ENCODE measurements at places on chromosomes 13 and 19.
A peak's percentile ranks its signal among the peaks of the same experiment; 100 is the strongest.

DNA sequence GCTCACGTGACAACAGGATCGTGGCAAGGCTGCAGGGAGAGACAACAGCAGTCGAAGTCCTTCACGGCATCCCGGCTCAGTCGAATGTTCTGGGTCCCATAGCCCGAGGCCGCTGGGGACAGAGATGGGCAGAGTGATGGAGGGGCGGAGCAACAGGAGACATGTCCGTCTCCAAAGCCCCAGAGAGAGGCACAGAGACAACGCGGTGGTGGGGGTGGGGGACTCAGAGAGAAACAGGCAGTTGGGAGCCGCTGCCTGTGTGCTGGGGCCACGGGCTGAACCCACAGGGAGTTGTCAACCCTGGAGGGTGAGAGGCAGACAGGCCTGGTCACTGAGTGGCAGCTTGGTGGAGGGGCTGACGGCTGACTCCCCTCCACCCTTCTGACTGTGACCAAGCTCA, 20.4 kb downstream of the NOSIP start:
- no peak for DNase-seq

GRCh38 chr19:51503286-51503817, 1.8 kb upstream of the SIGLEC12 start:
- no peak for DNase-seq

DNA sequence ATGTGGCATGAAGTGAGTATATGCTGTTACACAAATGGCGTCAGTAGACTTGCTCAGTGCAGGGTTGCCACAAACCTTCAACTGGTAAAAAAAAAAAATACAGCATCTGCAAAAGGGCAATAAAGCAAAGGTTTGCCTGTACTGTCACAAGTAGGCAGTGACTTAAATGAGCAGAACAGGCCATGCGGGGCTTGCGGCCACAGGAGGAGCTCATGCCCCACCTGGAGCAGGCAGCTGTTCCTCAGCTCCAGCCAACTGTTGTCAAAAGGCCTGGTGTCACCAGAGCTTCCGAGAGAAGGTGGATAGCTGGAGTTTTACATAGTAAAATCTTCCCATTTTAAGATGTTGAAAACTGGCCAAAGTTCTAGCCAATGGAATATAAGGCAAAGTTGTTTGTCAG, 7.7 kb downstream of the ATP7B start:
- DNase-seq, result no peak

DNA sequence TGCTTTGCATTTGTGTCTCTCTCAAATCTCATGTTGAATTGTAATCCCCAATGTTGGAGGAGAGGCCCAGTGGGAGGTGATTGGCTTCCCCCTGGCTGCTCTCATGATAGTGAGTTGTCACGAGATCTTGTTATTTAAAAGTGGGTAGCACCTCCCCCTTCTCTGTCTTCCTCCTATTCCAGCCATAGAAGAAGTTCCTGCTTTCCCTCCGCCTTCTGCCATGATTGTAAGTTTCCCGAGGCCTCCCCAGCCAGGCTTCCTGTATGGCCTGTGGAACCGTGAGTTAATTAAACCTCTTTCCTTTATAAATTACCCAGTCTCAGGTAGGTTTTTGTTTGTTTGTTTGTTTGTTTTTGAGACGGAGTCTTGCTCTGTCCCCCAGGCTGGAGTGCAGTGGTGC, 3.8 kb downstream of the LILRA4 start:
- no peak for DNase-seq

- no peak for DNase-seq
Observed at GRCh38 chr19:343451-343931, 1.1 kb downstream of the MIER2 start.

- no peak for DNase-seq
Observed at GRCh38 chr13:98664047-98664446, 87.1 kb upstream of the STK24 start.

GRCh38 chr19:5403968-5404640, 51.1 kb upstream of the ZNRF4 start:
- peak; percentile 62 for DNase-seq

- no peak for DNase-seq
Observed at GRCh38 chr19:43936188-43936587, 1.1 kb upstream of the ZNF45 start.

- DNase-seq, result no peak
Observed at GRCh38 chr13:112990783-112991182, 21.8 kb downstream of the MCF2L start.

DNA sequence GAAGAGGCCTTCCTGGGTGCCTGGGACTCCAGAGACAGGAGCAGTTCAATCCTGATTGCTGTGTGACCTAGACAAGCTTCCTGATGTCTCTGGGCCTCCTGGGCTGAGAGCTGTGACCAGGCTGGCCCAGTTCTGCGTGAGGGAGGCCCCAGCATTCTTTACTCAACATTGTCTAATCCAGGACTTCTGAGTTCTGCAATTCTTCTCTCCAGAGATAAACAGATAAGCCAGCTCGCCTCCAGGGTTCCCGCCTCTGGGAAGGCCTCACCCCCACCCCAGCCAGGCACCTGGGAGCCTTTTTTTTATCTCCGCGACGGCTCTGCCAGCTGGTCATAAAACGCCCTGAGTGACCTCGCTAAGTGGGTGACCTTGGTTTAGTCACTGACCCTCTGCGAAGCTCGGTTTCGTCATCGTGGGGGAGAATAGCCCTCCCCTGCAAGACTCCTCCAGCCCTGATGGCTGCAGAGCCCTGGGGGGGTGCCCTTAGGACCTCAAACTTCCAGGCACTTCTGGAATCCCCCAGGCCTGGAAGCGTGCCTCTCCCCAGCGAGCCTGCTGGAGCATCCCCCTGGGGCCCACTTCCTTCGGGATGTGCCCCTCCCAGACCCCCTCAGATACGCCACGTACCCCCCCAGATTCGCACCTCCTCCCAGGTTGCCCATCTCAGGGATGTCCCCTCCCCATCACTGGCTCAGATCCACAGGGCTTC, 1.9 kb downstream of the SULT2B1 start:
- no peak for DNase-seq

DNA sequence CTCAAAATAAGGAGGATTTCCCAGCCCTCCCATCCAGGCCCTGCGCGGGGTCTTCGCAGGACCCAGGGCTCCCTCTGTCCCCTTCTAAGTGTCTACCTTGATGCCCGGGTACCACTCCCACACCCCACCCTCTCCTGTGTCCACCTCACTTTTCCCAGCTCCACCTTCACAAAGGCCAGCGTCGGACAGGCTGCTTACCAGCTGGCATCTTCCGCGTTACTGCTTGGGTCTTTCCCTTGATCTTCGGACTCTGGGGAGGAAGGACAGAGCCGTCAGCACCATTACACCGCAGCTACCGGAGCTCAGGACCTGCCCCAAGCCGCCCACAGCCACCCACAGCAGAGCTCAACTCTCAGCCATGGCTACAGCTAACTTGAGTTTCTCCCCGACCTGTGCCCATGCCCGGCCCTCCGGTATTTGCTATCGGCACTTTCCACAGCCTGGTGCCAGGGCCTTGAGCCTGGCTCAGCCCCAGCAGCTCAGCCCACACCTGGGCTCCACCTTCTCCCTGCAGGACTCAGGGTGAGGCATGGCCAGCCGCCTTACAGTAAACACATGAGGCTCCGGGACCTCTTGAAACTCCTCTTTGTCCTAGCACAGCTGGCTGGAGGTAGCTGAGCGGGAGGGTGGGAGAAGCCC, 3.8 kb downstream of the C13orf46 start:
- DNase-seq, result no peak

GRCh38 chr13:107874456-107874855, 340.9 kb downstream of the LIG4 start:
- DNase-seq, result no peak

GRCh38 chr13:36919833-36920615, at the start of gene SMAD9:
SMAD9 (minus strand) TSS chr13:36920238; CDS start chr13:36879689, 40,549 bp downstream.
- DNase-seq, result no peak

DNA sequence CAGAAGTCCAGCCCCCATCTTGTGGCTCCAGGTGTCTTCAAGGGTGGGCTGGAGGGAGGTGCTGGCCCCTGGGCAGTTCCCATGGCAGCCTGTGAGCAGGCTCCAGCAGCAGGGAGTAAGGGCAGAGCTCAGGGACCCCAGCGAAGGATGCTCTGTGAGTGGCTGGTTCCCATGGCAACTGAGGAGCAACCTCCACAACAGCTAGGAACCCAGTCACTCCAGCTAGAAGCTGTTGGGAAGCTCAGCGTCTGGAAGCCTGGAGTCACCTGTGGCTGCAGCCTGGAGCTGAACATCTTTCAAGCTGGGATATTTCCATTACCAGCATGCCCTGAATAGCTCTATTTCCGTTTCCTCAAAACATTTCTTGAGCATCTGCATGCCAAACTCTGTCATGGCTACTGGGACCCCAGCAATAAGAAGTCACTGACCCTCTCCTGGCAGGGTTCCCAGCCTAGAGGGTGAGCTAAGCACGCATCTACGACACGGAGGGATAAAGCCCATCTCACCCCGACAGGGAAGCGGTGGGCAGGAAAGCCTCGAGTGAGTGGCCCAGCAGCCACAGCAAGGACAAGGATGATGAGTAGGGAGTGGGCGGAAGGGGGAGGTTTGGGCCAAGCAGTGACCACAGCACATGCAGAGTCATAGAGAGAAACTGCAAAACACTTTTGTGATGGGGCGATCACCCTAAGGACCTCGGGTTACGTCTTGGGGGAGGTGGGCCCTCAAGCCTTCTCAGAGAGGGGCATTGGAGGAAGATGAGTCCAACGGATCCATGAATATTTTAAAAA, 52.6 kb downstream of the ALOX5AP start:
- DNase-seq, result no peak

GRCh38 chr13:29438769-29439168, 156.7 kb downstream of the SLC7A1 start:
- DNase-seq, result no peak

DNA sequence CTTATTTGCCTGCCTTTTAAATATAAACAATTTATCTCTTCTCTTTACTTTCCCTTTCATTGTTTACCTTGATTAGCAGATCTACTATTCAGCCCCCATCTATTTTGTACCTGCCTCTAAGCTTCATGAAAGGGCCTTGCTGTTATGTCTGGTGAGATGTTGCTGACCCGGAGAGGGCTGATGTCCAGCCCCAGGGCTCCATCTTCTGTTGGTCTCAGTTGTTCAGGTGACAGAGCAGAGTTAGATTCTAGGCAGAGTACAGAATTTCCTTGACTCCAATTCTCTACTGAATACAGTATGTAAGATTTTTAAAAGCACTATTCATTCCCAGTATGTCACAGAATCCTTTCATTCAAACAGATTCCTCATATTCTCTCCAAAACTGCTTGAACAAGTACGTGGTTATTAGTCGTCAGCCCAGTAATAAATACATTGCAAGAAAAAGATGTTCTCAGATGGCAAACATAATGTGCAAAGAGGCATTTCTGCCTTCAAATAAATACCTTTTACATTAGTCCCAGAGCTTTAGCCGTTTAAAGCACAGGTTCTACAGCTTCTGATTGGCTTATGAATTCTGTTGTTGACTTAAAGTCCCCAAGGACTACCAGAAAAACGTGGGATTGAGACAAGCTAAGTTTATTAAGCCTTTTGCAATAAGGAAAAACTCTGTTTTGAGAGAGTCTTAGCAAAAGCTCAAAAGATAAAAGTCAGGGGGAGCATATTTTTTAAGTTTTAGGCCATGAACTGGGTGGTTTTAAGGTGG, 159.1 kb downstream of the GPC5 start:
- no peak for DNase-seq

GRCh38 chr13:71374471-71375049, 492.4 kb downstream of the DACH1 start:
- DNase-seq, result peak; percentile 72

DNA sequence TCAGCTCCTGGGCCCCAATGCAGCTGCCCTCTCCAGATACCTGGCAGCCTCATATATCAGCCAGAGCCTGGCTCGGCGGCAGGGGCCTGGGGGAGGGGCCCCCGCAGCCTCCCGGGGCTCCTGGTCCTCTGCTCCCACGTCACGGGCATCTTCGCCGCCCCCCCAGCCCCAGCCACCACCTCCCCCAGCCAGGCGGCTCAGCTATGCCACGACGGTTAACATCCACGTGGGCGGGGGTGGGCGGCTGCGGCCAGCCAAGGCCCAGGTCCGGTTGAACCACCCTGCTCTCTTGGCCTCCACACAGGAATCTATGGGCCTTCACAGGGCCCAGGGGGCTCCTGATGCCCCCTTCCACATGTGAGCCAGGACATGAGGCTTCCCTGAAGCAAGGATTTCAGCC, 10.8 kb downstream of the RPS16 start:
- DNase-seq, result no peak

DNA sequence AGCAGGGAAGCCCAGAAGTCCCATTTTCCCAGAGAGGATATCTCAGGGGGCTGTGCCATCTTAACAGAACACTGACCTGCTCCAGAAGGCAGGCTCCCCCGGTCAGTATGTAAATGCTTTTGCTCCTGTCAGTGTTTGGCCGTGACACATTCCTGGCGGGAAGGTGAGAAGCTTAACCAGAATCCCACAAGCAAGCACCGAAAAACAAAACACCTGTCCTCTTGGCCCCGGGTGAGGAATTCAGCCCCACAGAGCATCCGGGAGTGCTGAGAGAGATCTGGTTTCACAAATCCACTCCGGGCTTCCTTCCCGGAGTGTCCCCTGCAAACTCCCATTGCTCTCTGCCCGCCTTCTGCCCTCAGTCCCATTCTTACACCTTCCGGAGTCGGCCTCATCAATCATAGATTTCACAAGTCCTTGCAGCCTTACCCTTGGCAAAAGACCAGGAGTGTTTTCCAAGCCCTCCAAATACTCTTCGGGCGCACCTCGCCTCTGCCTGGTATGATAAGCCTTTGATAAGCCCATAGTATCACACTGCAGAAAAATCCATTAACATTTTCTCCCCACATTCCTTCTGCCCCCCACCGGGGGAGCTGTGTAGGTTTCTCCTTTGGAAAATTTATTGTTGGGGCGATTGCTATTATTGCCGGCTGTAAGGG, 12.2 kb downstream of the TPM4 start:
- no peak for DNase-seq

- DNase-seq, result no peak
Observed at GRCh38 chr19:18951721-18952281, 10.8 kb upstream of the HOMER3 start.

GRCh38 chr19:33064458-33064791, 263 bp downstream of the RHPN2 start:
- DNase-seq, result no peak

GRCh38 chr19:16258440-16258903, 60.8 kb downstream of the AP1M1 start:
- no peak for DNase-seq

GRCh38 chr13:105047676-105048295, 1487.7 kb downstream of the EFNB2 start:
- no peak for DNase-seq

DNA sequence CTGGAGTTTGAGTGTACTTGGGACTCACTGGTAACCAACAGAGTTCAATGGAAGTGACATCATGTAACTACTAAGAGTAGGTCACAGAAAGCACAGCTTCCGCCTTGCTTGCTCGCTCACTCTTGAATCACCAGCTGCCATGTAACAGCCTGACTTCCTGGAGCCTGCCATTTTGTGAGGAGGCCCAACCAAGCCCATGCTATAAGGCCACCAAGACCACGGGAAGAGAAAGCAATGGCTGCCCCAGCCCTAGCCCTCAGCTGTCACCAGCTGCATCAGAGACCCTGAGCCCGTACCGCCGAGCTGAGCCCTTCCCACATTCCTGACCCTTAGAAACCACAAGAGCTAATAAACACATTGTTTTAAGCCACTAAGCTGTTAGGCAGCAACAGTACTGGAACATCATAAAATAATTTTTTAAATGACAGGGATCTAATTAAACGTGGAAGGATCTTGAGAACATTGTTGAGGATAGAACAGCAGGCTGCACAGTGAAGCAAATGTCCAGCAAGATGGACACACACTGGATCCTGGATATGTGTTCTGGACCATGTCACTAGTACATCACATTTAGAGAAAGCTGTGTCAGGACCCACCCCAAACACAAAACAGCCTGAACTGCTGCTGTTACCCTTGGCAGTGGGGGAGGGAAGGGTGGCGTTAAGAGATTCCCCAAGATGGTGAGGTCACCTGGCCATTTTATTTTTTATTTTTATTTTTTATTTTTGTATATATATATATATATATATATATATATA, 21.7 kb upstream of the LDLR start:
- DNase-seq, result no peak
